ENCODE measurements at places on chromosomes 7 and 10.

DNA sequence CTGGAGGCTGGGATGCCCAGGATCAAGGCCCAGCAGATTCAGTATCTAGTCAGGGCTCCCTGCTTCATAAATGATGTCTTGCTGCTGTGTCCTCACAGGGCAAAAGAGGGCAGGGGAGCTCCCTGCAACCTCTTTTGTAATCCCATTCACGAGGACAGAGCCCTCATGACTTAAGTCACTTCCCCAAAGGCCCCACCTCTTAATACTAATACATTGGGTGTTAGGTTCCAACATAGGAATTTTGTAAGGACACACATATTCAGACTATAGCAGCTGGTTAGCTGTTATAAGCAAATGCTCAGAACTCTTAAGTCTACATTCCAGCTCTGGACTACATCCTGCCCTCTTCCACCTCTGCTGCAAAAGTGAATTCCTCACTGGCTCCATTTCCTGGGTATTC is 63.0 kb downstream of the VOPP1 start:
- no peak for DNase-seq

GRCh38 chr7:26144184-26145080 is 7.6 kb upstream of the NFE2L3 start:
- no peak for DNase-seq

GRCh38 chr7:128908750-128909624 is 1.5 kb downstream of the KCP start:
- DNase-seq: no peak

- DNase-seq: no peak
Measured at GRCh38 chr10:1156616-1156886, 100.4 kb downstream of the WDR37 start.

DNA sequence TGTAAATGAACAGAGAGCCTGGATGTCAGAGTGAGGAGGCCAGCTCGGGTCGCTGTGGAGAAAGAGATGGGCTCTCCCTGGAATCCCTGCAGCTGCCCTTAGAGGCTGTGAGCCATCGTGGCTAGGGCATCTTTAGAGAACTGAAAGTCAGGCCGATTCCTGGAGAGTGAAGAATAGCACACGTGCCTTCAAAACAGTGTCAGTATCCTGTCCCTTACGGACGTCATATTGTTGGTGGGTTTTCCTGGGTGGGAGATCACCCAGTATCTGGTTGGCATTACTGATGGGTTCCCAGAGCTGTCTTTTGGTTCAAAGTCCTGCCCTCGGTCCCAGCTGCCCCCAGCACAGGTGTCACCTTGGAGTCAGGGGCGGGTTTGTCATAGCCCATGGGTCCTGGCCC is 25.3 kb downstream of the IKZF1 start:
- no peak for DNase-seq

DNA sequence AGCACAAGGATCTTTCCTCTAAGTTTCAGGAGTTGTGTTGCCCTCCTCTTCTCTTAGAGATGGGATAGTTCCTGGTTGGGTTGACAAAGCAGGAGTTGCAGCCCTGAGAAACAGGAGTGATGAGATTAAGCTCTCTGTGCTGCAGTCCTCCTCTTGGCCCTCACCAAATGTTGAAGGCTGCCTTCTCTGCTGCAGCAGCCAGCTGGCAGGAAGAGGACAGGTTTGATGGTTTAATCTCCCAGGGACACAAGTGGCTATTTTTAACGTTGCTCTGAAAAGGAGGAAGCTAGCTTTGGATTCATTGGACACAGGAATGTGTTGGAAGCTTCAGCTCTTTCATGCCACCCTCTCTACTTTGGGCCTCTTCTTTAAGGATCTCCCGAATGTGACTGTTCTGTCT is 9.4 kb downstream of the STRIP2 start:
- no peak for DNase-seq

DNA sequence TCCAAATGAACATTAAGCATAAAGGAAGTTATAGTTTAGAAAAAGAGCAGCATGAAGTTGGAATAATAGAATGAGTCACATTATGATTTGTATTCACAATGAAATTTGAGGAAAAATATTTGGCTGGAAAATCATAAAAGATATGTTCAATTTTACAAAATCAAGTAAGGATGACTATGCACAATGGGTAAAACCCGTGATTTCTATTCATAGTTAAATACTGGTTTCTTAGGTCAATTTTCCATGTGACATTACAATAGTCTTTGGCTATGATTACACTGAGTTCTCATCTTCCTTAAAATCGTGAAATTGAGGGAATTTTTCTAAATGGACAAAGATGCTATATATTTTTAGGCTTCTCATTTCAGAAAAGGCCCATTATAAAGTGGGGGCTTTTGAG is 17.4 kb upstream of the CCDC172 start:
- no peak for DNase-seq

DNA sequence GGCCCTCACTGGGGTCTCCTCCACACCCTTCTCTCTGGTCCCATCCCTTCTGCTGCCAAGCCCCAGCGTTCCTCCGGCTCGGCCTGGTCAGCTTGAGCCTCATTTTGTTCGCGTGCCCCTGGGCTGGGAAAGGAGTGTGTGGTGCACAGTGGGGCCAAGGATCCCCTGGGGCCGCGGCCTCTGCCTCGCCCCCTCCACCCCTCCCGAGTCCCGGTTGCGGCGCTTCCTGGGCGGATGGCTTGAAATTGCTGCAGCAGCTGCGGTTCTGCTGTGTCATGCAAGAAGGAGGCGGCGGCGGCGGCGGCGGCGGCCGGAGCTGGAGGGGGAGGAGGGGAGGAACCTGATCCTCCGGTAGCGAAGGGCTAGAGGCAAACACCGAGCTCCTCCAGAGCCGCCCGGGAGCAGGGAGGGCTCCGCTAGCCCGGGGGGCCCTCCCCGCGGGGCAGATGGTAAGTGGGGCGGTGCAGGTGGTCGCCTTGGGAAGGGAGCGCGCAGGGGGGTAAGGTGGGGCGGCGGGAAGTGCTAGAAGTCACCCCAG is 217.8 kb upstream of the MKLN1 start:
- peak; percentile 70 for DNase-seq

DNA sequence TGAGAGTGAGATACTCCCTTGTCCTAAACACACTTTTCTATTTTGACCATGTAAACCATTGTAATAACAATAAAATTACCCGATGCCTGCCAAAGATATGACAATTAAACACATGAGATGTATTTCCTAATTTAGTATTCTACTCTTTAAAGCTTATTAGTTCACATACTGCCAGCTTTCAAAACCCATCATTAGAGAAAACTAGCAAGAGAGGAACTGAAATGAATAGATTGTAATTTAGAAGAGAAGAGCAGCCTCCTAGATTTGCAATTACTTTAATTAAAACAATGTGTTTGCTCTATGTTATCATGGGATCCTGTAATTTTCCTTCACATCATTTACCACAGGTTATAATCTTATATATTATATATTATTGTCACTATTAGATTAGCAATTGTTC is 428.2 kb downstream of the THSD7A start:
- no peak for DNase-seq

- DNase-seq: no peak
Measured at GRCh38 chr7:151412318-151412717, 2.5 kb upstream of the WDR86 start.

- no peak for DNase-seq
Measured at GRCh38 chr7:129084801-129085551, 30.1 kb upstream of the TNPO3 start.

DNA sequence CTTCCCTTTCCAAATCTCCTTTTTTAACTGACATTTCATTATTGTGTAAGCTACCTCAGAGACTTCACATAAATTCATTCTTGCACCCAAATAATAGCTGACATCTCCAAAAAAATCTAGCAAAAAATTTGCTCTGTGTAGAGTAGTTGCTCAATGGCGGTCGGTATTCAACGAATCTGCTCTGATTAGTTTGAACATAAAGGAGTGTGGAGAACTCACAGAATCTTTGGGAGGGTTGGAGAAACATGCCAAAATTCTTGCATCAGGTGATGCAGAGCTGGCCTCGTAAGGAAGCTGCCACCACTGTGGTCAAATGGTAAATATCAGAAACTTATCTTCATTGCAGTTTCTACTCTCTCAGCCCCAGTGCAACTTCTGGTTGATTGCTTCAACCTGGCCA is 201.2 kb upstream of the MDFIC start:
- no peak for DNase-seq

GRCh38 chr10:86855513-86855912 is 99.1 kb downstream of the BMPR1A start:
- DNase-seq: no peak

DNA sequence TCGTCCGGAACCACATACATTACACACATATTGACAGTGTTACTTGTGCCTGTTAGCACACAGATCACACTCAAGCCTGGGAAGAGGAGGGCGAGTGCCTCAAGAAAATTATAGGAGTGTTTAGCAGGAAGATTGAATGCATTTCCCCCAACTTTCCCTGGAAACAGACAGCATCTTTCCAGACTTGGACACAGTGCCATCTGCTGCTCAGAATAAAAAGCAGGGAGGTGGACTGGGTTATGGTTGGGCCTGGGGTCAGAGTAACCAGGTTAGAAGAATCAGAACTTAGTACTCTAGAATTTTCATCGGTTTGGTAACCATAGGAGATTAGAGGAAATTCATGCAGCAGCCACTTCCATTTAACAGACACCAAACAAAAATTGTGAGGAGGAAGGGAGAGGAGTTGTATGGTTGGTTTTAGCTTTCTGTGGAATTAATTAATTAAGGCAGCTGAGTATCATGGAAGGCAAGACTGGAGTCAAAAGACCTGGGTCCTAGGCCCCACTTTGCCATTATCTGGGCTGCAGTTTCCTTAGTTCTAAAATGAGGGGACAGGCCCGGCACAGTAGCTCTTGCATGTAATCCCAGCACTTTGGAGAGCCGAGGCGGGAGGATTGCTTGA is 43.4 kb upstream of the OPTN start:
- DNase-seq: no peak

GRCh38 chr7:153224890-153225289 is 465.3 kb downstream of the ACTR3B start:
- DNase-seq: no peak

DNA sequence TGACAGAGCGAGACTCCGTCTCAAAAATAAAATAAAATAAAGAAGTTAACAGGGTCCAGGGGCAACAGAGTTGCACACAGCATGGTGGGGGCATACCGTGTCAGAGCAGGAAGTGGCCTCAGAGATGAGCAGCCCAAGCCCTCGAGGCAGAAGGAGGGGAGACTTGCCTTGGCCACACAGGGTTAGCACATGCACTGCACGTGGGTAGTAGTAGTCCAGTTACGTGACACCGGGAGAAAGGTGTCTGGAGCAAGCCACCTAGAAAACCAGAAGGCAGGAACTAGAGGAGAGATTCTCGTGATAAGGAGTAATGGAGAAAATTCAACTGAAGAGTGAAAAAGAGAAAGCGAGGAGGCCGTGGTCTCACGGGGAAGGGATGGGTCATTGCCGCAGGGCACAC is 9.8 kb upstream of the DENND2A start:
- DNase-seq: no peak

DNA sequence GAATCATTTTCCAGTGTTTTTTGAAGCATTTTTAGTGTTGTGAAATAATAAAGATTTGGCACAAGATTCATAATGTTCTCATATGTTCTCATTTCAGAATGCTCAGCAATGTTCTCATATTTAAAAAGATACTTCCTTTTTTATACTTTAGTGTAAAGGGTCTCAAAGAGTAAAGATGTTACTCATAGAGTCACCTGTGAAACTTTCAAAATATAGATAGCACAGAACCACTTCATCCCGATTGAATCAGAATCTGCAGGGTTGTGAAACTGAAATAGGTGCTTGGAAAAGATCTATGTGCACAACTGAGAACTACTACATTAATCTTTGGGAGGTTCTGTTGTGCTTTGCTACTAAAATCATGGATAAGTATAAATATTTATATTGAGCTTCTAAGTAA is 144.7 kb downstream of the MDFIC start:
- no peak for DNase-seq

DNA sequence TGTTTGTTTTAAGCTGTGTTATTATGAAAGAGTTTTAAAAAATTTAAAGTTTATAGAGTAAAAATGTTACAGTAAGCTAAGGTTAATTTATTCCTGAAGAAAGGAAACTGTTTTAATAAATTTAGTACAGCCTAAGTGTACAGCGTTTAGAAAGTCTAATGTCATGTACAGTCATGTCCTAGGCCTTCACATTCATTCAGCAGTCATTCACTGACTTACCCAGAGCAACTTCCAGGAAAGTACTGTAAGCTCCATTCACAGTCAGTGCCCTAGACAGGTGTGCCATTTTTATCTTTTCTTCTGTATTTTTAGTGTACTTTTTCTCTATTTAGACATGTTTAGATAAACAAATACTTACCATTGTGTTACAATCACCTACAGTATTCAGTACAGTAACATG is 126.8 kb downstream of the TPK1 start:
- DNase-seq: no peak

DNA sequence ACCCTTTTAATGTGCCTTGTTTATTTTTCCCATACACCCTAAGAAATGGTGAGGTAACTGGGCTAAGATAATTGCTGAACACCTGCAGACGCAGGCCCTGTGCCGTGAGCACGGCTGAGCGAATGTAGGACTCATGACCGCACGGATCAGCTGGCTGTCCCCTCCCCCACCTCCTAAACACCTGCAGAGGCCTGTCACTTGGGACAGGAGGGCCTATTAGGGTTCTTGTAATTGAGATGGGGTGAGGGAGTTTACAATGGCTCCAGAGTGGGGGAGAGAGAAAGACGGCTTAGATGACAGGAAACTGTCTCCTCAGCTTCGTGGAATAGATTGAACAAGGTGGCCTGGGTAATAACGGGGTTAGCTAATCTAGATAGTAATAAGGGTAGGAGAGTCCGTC is 291.7 kb upstream of the HABP2 start:
- DNase-seq: no peak

GRCh38 chr10:45008524-45009161 is 7.9 kb downstream of the ZNF22 start:
- DNase-seq: no peak

DNA sequence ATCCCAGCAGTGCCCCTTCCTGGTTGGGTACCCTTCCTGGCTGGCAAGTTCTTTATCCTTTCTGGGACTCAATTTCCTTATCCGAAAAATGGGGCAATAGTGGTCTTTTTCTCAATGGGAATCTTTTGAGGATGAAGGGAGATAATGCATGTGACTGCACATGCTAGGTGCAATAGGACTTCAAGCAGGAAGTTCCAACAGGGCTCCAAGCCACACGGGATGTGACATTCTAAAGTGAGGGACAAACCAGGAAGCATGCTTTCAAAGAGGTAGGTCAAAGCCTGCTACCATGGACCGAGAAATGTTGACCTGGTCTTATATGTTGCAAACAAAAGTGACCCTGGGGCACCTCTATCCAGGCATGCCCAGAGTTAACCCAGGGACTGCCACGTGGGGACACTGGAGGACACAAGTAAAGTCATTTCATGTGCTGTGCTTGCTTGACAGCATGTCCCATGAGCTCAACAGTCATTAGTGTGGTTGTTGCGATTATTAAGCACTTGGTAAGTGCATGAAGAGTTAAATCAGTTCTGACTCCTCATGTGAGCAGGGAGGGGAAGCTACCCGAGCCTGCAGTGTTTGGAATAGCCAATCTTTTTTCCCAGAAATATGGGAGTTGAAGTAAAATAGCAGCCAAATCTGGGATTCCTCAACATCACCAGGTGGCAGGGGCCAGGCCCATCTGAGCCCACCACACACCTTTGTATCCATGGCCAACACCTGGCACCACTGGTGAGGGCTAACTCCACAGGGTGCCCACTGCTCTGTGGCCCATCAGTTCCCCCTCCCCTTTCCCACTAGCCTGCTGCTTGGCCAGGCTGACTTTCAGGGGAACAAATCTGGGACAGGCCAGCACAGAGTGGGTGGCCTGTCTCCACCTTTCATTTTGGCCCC is 5.7 kb downstream of the ARHGAP22 start:
- DNase-seq: no peak

- no peak for DNase-seq
Measured at GRCh38 chr10:1209355-1209979, 153.3 kb downstream of the WDR37 start.

GRCh38 chr10:30576641-30577040 is 52.9 kb downstream of the LYZL2 start:
- no peak for DNase-seq

Measured in stimulated activated CD4-positive, alpha-beta T cell treated with anti-CD3 and anti-CD28 coated beads, Interleukin-4, amount 100 ng/mL, for 4 hours (primary cell).